ENCODE measurements at places on chromosomes 16 and 17.

DNA sequence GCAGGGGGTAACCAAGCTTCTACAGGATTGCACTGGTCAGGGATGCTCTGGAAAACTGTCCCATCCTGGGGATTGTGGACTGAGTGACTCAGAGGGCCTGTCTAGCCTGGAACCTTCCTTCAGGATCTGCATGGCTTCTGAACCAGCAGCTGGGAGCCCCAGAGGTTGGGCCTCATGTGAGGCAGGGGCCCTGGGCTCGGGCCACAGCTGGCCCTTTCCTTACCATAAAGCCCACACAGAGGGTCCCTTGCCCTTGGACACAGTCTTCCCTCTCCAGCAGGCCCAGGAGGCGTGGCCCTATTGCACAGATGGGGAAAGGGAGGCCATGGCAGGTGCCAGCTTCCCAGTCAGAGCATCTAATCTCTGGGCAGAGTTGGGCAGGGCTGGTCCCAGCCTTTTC is 30.5 kb downstream of the ADCY7 start:
- no peak for DNase-seq

DNA sequence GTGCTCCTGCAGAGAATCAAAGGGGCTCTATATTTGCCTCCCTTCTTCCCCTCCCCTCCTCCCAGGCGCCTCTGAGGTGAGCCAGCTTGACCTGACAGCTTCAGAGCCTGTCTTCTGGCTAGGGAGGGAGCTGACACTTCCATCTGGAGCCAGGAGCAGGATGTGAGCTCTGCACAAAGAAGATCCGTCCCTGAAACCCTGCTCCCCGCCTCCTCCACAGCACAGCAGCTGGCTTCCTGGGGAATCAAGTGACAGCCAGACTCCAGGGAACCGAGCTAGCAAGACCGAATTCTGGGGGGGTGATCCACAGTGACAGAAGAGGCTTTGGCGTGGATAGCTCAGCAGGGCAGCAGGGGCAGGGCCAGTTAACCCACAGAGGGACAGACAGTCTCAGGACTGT is 37.2 kb downstream of the CCDC182 start:
- no peak for DNase-seq

GRCh38 chr16:59478838-59479237 is 744.7 kb upstream of the GOT2 start:
- no peak for DNase-seq

GRCh38 chr17:3929764-3930163 is 13.5 kb upstream of the P2RX1 start:
- no peak for DNase-seq

DNA sequence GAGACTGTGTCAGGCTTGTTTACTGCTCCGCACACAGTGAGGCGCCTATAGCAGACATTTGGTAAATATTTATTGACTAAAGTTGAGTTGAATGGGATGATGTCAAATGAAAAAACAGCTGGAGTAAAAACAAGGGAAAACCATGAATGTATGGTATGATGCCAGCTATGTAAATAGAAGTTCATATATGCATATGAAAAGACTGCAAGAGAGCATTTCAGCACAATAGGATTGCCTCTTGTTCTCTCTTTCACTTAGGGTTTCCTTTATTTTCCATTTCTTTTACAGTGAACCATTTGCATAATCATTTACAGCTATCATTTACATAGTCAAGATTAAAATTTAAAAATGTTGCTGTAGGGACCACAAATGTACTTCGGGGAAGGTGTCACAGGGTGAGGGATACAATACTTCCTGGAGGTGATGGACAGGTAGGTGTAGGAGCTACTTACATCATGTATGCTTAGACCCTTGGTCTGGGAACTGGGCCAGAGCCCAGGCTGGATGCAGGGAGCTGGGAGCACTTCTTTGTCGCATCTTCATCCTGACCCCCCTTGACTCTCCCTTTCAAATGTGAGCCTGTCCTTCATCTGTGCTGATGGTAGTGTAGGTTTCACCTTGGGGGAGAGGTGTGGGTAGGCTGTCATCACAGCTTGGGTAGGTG is 113.3 kb downstream of the UTP18 start:
- DNase-seq: no peak

DNA sequence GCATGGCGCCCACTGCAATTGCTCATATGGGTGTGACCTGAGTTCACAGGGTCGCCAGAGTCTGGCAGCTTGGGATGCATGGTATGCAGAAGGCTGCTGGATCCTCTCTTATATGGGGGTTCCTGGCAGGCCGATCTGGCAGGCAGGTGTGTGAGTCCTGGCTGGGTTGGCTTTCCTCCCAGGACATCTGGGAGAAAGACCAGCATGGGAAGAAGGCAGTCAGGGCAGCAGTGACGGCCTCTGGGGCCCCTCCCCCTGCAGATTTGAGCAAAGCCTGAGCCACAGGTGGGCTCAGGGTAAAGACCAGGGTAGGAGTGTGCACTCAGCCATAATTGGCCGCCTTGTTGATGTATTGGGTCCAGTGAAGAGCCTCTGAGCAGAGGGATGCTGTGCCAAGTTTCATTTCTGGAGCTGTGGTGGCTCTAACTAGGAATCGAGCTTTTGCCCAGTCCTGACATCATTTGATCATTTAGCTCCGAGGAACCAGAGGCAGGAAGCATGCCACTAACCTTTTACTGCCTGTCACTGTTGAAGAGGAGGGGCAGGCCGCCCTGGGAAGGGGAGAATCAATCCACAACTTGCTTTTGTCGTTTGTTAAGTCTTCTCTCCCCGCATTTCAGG is 174.3 kb downstream of the CCDC182 start:
- DNase-seq: no peak

- peak; percentile 35 for DNase-seq
These were observed 30.3 kb downstream of the CHD9NB start for GRCh38 chr16:53022374-53022773.

DNA sequence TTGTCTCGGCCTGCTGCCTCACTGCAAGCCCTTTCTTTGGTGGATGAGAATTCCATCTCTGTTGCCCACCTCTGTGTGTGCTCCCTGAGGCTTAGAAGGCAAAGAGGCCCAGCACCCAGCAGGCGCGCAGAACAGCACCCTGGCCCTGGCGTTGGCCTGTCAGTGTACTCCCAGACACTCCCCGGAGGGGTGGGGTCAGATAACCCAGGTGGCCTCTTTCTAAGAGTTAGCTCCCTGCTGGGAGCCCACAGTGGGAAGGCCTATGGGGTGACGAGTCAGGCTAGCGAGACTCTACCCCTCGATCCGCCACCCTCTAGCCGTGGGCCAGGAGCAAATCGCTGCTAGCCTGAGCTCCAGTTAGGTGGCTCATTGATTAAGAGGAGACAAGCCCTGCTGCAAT is 38.1 kb downstream of the SRL start:
- DNase-seq: no peak

- DNase-seq: no peak
These were observed 1.5 kb downstream of the GAA start for GRCh38 chr17:80102664-80103448.

DNA sequence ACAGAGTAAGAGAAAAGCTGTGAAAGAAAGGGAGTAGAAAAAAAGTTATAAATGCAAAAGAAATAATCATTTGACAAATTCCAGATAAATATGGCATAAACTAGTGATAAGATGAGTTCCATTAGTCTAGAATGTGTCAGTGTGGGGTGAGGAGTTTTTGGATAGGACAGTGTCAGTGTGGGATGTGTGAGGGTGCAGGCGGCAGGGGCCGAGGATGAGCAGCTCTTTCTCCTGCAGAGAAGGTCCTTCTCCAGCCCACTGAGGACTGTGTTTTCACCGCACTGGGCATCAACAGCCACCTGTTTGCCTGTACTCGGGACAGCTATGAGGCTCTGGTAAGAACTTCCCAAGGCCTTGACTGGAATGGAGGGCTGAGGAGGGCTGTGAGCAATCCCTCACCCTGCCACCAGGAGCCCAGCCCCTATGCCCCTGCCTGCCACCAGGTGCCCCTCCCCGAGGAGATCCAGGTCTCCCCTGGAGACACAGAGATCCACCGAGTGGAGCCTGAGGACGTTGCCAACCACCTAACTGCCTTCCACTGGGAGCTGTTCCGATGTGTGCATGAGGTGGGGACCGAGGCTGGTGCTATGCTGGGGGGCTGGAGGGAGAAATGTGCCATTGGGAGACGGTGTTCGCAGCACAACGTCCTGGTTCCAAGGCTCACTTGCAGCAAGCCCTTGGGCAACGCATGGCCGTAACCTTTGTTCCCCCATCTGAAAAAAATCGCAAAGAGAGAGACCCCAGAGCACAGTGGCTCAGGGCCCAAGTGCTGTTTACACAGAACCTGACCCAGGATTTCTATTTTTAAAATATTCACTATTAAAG is 13.1 kb downstream of the RAPGEFL1 start:
- DNase-seq: peak; percentile 48

GRCh38 chr16:17026600-17027242 is 444.0 kb downstream of the XYLT1 start:
- peak; percentile 68 for DNase-seq

GRCh38 chr17:17787568-17787967 is 49.2 kb downstream of the SREBF1 start:
- no peak for DNase-seq

GRCh38 chr17:8186446-8186786 is 3.6 kb downstream of the BORCS6 start:
- no peak for DNase-seq

DNA sequence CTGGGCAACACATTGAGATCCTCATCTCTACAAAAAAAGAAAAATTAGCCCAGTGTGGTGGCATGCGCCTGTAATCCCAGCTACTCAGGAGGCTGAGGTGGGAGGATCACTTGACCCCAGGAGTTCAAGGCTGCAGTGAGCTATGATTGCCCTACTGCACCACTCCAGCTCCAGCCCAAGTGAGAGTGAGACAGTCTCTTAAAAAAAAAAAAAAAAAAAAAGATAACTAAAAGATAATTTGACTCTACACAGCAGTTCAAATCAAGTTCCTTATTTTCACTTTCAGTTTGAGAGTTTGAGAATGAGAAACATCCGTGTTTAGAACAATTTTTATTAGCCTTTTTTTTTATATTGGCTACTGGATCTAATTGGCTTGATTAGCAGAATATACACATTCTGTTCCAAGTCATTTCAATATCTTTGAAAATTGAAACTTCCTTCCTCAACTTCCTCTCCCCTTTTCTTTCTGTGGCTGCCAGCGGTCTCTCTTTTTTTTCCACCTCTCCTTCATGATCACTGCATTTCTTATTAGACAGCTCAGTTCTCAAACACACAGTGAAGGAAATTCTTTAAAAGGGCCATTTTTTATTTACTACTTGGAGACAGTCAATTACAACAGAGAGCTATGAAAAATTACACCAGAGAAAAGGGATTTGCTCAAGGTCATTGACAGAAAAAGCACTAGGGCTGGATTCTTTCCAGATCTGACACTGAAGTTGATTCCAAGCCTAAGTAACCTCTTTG is 4.5 kb upstream of the ACSF2 start:
- DNase-seq: peak; percentile 17

GRCh38 chr16:57576429-57576870 is 34.0 kb downstream of the ADGRG5 start:
- DNase-seq: peak; percentile 91

- peak; percentile 92 for DNase-seq
These were observed 19.3 kb upstream of the NXPH3 start for GRCh38 chr17:49556223-49556943.

- no peak for DNase-seq
These were observed 139.3 kb downstream of the CDH11 start for GRCh38 chr16:64982581-64982980.

- DNase-seq: no peak
These were observed 117.0 kb downstream of the RGS9 start for GRCh38 chr17:65254166-65254565.

- DNase-seq: peak; percentile 57
These were observed 257.6 kb upstream of the SDK2 start for GRCh38 chr17:73901661-73902415.

DNA sequence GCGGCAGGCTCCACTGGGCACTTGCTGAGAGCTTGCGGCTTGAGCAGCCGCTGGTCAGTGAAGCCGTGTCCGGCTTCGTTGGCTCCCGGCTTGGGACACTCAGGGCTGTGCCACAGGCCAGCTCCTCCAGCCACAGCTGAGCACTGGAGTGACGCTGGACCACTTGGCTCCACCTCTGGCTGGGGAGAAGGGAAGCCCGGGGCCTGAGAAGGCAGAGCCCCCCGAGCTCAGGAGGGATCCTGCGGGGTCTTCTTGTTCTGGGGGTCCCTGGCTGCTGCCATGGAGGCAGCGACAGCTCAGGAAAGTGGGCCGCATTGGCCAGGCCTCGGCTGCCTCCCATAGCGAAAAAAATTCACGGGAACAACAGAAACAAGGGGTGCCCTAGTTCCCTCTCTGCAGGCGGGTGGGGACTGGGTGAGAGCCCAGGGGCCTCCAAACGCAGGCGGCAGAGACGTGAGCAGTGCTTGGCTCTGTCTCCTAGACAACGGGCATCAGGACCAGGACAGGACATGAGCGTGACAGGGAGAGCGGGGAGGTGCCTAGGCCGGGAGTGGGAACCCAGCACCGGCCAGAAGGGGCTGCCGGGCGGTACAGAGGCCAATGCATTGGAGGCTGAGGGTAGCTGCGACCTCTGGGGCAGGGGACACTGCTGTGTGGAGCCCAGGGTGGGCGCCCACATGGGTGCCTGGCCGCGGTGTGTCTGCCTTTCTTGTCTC is 37.7 kb downstream of the SLC7A5 start:
- peak; percentile 11 for DNase-seq

GRCh38 chr17:7262935-7263800 is 890 bp upstream of the CLDN7 start:
- peak; percentile 57 for DNase-seq

DNA sequence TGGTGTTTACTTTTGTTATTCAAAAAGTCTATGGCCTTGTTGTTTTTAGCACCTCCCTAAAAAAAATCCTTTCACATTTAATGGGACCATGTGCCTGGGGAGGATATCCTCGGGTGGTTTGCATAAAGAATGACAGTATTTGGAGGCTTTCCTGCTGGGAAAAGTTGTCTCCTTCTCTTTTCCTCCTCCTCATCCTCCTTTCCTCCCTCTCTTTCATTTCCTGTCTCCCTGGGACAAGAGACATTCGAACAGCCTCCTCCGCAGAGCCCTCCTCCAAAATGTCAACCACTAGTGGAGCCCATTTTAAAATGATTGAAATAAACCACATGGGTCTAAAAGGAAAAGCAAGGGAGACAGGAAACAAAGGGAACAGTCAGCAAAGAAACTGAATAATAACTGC is 67.4 kb downstream of the MYH13 start:
- DNase-seq: no peak

- no peak for DNase-seq
These were observed 26.0 kb downstream of the SNX29 start for GRCh38 chr16:12002447-12003006.

GRCh38 chr16:71552698-71553503 is 24.0 kb downstream of the TAT start:
- no peak for DNase-seq

Data from activated CD4-positive, alpha-beta T cell treated with anti-CD3 and anti-CD28 coated beads for 36 hours (primary cell).